ENCODE measurements at places on chromosomes 2 and 18.

GRCh38 chr2:19857806-19858205 is 44.0 kb downstream of the TTC32 start:
- DNase-seq = no peak

- no peak for DNase-seq
Observed at GRCh38 chr2:237671466-237672138, 44.2 kb downstream of the LRRFIP1 start.

DNA sequence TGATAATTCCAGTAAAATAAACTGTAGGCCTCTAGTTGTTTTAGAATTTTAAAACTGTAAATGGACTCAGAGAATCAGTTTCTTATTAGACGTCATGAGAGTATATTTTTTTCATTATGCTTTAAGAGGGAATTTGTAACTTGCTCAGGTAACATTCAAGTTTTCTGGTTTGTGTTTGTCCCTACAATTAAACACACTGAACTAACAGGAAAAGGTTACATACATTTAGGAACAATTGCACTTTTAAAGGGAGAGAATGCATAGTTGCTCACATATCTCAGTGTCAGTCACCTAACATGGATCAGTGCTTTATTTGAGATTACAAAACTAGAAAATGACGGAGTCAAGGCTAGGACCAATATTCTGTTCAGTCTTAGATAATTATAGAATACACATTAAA is 3.1 kb downstream of the COL3A1 start:
- no peak for DNase-seq

- no peak for DNase-seq
Observed at GRCh38 chr18:6257950-6258349, 156.8 kb downstream of the L3MBTL4 start.

DNA sequence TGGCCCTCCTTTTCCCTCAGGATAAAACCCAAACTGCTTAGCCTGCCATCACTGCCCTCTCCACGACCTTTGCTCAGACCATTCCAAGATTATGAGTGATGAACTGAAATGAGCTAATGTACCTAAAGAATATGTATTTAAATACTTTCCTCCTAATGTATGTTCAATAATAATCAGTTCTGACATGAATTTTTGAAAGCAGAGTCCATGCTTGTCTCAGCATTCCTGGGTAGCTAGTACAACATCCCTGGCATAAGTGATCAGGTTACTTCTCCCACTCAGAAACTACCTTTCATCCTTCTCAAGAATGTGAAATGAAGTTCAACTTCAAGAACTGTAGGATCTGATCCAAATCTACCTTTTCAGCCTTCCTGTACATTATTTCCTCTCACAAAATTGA is 103.6 kb downstream of the UNC80 start:
- DNase-seq = no peak

- DNase-seq = no peak
Observed at GRCh38 chr2:105042189-105042588, 4.3 kb downstream of the MRPS9 start.

- DNase-seq = no peak
Observed at GRCh38 chr18:7248877-7249276, 18.0 kb downstream of the LRRC30 start.

DNA sequence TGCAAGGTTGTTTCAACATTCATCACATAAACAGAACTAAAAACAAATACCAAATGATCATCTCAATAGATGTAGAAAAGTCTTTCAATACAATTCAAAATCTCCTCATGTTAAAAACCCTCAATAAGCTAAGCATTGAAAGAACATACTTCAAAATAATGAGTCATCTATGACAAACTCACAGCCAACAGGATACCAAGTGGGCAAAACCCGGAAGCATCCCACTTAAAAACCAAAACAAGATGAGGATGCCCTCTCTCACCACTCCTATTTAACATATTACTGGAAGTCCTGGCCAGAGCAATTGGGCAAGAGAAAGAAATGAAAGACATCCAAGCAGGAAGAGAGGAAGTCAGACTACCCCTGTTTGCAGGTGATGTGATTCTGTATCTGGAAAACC is 992.2 kb upstream of the PIK3C3 start:
- no peak for DNase-seq

GRCh38 chr2:230913406-230914143 is 11.5 kb downstream of the GPR55 start:
- no peak for DNase-seq

DNA sequence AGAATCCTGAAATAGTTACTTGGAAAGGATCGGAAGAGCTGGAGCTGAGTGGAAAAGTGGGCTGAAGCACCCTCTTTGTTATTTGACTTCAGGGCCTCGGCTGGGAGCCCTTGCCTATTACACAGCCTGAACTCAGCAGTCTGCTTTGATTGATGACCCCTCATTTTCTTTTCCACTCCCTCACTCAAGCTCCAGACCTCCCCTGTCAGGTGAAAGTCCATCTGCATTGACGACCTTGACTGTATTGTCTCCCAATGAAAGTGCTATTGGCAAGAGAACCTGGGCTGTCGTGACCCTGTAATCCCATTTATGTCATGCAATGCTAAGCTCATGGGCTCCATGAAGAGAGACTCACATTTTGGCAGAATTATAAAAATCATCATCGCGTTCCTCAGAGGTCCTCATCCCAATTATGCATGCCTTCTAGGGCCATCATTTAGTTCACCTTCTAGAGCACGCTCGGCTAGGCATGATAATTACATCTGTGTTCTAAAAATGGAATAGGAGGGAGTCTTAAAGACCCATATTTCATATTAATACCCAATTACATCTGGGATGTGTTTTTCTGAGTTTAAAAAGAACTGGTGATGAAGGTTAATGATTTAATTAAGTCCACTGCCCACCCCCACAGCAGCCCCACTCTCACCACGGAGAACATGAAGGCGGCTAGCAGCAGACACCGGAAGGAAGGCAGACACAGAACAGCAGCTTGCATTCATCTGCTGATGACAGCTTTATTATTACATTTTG is 472.5 kb downstream of the PID1 start:
- no peak for DNase-seq

DNA sequence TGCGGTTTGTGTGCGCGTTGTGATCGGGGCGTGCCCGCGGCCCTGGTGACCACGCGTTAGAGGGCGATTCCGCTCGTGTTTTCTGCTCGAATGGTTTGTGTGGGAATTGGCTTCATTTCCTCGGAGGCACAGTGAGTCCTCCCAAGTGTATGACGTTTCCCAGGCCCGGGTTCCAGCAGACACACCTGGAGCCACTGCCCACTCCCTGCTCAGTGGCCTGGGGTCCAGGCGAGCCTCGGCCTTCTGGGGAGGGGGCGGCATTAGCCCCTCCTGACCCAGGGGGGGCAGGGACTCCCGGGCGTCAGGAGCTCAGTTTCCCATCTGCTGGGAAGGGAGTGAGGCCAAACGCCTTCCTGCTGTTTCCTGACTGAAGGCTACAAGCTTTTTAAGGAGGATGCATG is 92.1 kb downstream of the NFATC1 start:
- DNase-seq = no peak

DNA sequence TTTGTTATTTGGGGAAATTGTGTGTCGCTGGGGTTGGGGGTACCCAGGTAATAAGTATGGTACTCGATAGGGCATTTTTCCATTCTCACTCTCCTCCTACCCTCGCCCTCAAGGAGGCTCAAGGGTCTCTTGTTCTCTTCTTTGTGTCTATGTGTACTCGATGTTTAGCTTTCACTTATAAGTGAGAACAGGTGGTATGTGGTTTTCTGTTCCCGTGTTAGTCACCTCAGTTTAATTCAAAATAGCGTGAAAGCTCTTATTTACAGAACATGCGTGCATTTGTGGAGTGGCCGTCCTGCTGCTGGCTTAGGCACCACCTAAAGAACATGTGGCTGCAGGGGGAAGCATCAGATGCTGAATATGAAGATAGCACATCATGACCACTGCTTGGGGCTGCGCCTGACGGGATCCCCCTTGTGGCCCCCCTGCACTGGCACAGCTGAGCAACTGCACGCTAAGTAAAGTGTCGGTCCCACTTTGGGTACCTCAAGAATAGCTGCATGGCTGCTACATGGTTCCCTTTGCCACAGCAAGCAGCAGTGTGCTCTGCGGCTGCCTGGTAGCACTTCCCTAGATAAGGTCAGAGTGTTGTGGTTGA is 569.0 kb downstream of the DCDC2C start:
- no peak for DNase-seq

DNA sequence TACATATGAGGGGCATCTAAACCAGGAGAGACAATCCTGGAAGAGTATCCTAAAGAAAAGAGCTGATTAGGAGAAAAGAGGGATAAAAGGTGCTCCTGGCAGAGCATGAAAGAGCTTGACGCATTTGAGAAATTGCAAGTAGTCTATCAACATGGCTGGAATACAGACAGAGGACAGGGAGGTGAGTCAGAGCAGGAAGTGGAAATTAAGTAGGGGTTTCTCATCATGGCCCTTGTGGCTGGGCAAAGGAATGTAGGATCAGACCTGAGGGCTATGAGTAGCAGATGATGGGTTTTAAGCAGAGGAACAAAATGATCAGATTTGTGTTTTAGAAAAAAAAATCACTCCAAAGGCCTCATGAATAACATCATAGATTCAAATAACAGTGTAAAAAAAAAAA is 49.2 kb upstream of the UGP2 start:
- no peak for DNase-seq

DNA sequence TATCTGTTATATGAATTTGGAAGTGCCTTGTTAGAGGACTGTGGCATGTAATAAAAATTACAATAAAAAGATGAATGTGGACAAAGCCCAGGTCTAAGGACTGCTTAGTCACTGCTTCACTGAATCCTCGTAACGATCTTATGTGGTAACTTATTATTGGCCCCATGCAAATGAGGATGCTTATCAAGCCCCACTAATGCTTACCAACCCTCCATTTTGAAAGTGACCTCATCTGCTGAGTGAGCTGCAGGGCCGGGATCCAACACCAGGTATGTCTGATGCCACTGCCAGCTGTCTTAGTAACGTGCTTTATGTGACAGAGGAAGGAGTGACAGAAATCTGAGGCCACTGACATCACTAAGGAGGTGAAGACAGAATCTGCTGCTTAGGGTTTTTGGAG is 65.3 kb upstream of the CCDC85A start:
- DNase-seq = no peak

- peak; percentile 68 for DNase-seq
Observed at GRCh38 chr2:230864605-230865306, at the start of gene ITM2C. TSS of gene ITM2C (plus strand) at chr2:230864942. CDS start at chr2:230865026, 84 bp downstream.

DNA sequence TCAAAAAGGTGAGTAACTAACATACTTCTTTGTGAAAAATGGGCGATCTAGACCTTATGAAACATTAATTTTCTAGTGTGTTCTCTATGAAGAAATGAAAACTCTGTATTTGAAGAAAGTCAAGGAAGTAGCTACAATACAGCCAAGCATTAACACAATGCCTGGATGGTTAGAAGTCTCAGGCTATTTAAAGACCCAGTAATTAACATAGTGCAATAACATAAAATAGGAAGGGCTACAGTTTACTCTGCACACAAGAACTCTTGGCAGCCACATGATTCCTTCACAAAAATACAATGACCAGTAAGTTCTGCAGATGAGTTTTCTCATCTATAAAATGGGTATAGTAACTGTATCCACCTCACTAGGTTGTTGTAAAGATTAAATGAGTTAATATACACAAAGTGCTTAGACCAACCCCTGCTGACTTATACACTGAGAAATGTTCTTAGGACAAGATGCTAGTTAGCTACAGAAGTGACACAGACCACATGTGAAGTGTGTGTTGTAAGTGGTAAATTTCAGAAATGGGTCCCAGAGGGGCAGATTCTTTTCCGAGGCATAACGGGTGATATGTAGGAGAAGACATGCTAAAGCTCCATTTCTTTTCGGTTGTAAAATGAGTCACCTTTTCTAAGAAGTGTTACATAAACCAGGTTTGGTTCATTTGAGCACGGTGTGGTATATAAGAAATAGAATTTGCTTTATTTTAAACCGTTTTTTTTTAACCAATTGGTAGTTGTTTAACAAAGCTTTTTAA is 61.8 kb downstream of the CXCR4 start:
- no peak for DNase-seq

- no peak for DNase-seq
Observed at GRCh38 chr2:233699424-233700027, 6.8 kb downstream of the UGT1A6 start.

- DNase-seq = no peak
Observed at GRCh38 chr2:105110295-105110829, 72.5 kb downstream of the MRPS9 start.

DNA sequence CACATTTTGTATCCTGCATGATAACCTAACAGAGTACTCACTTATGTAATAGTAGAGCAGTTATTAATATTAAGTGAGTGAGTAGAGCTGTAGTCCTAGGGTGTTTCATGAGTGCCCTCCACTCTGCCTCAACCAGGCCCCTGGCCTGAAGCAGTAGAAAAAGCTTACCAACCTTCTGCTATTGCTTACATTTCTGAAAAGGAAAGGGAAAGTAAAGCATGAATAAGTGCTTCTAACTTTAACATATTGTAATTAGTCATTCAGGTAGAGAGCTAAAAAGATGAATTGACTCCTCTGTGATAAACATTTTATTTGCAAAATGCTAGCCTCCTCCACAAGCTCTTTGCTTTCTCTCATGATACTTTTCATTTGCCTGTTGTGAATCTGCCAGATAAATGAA is 94.7 kb upstream of the RPE start:
- no peak for DNase-seq

DNA sequence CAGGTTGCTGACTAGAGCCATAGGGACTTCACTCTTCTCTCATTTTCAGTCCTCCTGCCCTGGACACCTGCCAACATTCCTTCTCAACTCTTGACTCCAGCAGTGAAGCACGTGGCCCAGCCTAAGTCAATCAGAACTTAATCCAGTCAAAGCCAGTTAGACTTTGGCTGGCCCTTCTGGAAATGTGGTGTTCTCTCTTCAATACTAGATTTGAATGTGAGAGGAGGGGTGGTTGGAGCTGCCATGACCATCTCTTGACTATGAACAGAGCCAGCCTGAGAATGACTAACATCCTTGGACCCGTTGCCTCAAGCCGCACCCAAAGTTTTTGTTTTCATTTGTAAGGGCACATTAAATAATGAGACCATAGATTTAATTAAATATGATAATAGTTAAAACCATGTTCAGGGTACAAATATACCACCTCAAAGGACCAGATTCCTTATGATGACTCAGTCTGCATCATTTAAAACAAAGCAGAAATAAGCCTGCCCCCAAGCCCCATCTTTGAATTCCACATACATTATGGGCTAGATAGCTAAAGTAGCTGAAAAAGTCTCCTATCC is 49.7 kb upstream of the RASGRP3 start:
- DNase-seq = no peak

GRCh38 chr2:85949280-85949679 is 60.5 kb upstream of the ST3GAL5 start:
- no peak for DNase-seq

DNA sequence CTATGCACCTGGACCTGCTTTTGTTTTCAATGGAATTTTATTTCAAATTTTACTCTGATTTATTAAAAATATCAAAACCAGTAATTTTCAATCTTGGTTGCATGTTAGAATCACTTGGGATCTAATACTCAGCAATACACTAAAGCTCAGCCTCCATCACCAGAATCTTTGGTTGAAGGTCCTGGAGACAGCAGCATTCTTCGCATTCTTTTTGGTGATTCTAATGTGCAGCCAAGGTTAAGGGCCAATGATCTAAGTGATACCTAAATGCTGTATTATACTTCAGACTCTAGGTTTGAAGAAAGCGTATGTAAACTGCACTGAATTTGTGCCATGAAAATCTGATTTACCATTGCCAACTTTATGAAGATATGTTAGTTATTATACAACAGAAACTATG is 493.1 kb downstream of the XIRP2 start:
- no peak for DNase-seq

GRCh38 chr2:168910330-168910729 is 9.2 kb downstream of the G6PC2 start:
- DNase-seq = no peak

- no peak for DNase-seq
Observed at GRCh38 chr18:36195427-36196122, 8.3 kb downstream of the MOCOS start.

GRCh38 chr2:32061973-32062861 is 1.1 kb upstream of the SPAST start:
- no peak for DNase-seq
